Endothelial cell (in vitro differentiated cells): ENCODE measurements at places on chromosomes 3 and 15.
A peak's percentile ranks its signal among the peaks of the same experiment; 100 is the strongest.

DNA sequence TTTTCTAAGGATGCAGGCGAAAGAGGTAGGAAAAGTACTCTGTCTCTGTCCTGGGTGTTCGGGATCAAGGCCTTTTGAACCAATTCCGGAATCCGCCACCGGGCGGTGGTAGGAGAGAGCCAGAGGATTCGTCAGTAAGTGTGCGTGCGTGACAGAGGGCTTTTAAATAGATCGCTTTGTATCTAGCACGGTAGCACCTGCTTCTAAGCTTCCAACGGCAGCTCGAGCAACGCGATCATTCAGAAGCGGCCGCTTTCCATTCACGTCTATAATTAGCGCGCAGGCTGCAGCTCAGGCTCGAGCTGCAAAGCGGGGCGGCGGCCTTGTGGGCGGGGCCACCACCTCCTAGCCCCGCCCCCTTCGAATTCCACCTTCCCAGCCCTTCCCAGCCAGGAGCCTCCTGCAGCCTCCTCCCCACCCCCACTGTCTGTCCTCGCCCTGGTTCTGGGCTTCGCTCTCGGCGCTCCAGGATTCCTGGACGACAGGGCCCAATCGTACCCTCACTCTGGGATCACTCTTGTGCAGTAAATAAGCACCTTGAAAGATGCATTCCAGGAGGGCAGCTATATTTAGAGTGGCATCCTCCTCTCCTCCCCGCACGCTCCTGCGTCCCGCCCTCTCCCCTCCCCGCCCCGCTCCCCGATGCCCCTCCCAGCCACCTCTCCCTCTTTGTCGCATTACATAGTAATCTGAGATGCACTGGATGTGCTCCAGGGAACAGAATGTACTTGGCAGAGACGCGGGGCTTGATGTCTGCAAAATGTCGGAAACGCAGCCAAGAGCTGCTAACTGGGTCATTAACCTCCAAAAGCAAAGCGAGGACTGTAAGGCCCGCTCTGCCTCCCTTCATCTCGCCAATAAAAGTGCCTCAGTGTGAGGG lies 224.1 kb upstream of the TPRG1 start:
- peak; percentile 70 for DNase-seq

- no peak for DNase-seq
Measured at GRCh38 chr3:188722963-188723362, 448.8 kb upstream of the TPRG1 start.

GRCh38 chr15:39860200-39860599 lies 59.9 kb downstream of the GPR176 start:
- DNase-seq, result no peak

DNA sequence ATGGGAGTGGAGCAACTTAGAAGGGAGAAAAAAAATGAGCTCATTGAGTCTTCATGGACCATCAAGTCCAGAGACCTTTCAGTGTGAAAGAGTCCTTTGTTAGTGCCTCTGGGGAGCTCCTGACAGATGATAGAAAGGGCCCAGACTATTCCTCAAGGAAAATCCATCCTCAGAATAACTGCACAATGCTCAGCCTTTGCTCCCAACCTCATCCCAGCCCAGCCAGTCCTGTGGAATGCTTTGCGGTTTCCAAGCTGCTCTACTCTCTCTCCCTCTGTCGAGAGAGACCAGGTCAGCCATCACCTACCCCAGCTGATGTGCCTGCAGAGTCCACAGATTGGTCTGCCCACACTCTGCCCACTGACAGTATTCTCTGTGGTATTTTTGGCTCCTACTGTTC lies 406.2 kb downstream of the MFSD1 start:
- no peak for DNase-seq

DNA sequence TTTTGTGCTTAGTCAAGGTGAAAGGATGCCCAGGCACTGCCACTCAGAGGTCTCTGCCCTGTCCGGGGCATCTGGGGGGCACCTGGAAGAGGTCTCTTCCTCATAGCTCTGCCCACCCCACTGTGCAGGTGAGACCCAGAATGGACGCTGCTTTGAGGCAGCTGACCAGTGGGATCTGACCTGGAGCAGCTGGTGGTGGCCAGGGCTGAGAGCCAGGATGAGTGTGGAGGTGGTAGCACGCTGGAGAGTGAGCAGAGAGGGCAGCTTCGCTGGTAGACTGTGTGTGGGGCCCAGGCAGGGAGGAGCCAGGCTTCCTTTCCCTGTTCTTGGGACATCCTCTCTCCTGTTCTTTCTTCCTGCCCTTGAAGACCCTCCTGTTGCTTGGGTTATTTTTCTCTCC lies 32.2 kb upstream of the PLA2G4E start:
- no peak for DNase-seq

- DNase-seq, result no peak
Measured at GRCh38 chr3:170307671-170308405, 49.7 kb upstream of the SKIL start.

DNA sequence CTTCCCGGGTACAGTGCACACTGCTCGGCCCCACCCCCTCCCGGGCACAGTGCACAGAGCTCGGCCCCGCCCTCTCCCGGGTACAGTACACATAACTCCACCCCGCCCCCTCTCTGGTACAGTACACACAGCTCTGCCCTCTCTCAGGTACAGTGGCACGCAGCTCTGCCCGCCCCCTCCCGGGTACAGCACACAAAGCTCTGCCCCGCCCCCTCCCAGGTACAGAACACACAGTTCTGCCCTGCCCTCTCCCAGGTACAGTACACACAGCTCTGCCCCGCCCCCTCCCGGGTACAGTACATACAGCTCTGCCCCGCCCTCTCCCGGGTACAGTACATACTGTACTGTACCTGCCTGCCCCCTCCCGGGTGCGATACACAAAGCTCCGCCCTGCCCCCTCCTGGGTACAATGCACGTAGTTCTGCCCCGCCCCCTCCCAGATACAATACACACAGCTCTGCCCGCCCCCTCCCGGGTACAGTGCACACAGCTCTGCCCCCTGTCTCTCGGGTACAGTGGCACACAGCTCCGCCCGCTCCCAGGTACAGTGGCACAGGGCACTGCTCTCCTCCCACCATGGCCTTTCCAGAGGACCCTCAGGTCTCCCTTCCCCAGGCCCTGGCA lies 16.4 kb upstream of the PRR20G start:
- no peak for DNase-seq

DNA sequence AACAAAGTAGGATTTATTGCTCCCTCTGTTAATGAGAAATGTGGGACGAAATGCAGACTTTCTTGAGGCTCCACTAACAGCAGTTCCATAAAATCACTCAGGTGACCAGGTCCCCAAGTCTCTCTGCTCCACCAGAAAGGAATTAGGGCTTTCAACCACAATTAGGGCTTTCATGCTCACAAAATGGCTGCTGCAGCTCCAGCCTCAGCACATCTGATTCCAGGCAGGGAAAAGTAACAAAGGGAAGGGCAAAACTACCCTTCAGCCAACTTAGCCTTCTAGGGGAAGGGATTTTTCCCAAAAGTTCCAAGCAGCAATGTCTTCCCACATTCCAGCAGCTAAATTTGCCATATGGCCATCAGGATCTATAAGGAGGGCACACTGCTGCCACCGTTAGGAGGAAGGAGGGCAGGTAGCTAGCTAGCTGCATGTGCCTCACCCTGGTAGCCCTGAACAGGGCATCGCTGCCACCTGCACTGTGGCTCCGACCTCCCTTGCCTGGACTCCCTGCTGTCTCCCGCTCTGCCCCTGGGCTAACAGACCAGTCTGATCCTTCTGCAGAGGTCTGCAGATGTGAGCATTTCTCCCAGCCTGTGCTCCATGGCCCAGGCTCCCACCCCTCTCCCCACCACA lies 12.8 kb downstream of the CFAP100 start:
- DNase-seq, result no peak

DNA sequence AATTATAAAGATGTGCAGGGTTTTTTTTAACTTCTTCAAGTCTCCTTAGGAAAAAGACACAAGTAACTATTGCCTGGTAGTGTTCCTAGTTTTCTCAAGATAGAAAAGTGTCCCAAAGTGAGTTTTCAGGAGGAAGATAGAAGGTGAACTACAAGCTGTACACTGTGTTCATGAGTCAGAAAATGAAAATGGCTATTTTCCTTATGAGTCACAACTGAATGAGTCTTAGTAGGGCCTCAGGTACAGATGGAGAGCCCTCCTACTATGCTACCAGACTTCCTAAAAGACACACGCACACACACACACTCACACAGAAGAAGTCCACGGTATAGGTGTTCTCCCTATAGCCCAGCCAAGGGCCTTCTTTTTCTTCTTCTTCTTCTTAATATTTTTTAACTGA lies 3.1 kb downstream of the MYO1E start:
- DNase-seq, result no peak

DNA sequence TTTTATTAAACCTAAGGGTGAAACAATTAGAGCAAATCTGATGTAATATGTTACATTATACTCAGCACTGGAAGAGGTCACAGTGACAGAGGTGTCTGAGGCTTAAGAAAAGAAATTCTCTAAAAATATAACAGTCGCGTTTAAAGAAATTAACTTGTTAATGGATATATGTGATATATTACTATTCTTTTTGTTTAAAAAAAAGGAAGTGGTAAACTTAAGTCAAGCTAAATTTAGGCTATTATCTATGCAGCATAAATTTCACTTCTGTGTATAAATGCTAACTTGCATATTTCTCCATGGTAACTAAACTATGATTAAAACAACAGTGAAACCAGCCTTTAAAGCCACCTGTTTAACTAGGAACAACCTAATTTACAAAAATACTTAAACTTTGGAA lies 191.3 kb downstream of the FOXP1 start:
- DNase-seq, result no peak

DNA sequence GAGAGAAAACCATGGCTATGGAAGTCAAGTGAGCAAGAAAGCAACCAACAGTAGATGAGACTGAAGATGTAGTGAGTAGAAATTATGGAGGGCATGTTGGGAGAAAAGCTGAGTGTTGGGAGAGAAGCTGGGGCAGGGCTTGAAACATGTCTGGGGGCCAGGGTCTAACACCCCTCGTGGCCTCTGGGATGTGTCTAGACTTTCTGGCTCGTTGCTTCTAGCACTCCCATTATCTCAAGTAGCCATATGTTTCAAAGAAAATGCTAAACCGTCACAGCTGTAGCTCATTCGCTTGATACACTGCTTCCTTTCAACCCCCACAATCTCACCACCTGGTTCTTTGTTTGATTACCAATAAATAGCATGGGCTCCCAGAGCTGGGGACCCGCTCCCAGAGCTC lies 83.8 kb upstream of the BCHE start:
- DNase-seq, result no peak

GRCh38 chr3:101695779-101696372 lies 9.4 kb upstream of the RPL24 start:
- peak; percentile 52 for DNase-seq

GRCh38 chr3:172087602-172088580 lies 48.5 kb downstream of the FNDC3B start:
- no peak for DNase-seq

DNA sequence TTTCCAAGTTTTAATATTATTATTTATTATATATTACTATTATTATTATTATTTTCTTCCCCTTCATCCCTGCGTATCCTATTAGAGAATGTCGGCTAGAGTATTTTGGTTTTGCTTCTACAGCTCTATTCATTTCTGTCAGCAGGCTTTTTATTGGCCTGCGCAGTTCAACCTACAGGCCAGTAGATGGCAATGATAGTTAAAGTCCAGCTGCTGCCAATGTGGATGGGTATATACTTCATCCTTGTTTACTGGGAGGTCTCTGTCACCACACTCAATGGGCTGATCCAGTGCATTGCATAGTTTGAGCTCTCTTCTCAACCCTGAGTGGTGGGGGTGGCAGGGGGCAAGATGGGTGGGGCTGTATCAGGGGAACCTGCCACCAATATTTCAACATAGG lies 799.8 kb downstream of the NSUN3 start:
- DNase-seq, result peak; percentile 17

GRCh38 chr3:119240101-119240590 lies 532 bp downstream of the B4GALT4 start:
- DNase-seq, result peak; percentile 7

DNA sequence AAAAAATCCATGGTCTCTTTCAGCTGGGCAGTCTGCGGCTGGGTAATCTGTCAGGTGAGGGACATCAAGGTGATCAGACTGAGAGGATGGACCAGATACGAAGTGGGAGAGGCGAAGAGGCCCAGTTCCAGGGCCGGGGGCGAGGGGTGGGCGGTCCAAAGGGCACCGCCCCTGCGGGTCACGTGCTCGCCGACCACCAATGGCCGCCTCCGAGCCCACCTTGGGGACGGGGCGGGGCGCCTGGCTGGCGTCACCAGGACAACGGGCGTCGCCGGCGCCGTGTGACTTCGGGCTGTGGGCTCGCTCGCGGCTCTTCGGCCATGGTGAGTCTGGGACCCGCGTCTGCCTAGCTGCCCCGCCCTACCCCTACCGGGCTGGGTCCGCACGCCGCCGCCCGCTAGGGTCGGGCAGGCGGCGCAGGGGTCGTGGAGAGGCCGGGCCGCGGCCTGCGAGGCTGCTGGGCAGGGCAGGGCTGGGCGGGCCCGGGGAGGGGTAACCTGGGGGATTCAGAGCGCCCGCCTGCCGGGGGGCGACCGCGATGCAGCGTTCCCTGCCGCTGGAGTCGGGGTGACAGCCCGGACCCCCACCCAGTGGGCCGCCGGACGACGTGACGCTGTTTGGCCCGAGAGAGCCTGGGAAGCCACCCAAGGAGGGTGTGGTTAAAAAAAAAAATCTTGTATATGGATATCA lies at the start of gene FBXL2:
Gene FBXL2 (plus strand): TSS at position 250 of the 690 bp plus-strand sequence. CDS start 71 bp downstream, at position 321.
- peak; percentile 90 for DNase-seq

DNA sequence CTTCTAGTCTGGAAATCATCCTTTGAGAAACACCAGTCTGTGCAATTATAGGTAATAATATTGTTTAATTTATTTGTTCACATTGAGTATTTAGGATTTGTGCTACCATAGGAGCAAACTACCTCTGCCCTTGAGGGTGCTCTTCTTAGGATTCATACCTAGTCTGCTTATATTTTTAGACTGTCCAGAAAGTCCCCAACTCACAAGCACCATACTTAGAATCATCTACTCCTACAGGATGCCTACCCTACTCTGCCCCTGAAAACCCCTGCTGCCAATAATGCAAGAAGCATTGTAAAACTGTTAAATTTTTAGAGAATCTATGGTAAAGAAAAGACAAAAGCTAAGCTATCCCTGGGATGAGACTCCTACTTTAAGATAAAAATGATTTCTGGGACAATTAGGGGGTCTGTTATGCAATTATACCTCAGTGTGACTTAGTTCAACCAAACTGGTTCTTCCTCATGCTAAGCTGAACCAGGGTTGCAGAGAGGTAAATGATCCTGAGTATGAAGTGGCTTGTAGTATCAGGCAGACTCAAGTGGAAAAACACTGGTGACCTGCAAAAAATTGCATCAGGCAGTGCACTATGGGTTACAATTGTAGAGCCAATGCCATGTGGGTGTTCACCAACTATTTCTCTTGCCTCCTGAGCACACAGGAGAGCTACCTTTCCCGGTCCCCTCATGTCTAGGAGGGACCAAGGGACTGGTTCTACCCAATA lies 133.3 kb downstream of the TNIK start:
- DNase-seq, result no peak

GRCh38 chr15:62734706-62735105 lies 307.8 kb upstream of the TPM1 start:
- no peak for DNase-seq

GRCh38 chr3:196918968-196919367 lies 23.4 kb downstream of the NCBP2 start:
- no peak for DNase-seq

DNA sequence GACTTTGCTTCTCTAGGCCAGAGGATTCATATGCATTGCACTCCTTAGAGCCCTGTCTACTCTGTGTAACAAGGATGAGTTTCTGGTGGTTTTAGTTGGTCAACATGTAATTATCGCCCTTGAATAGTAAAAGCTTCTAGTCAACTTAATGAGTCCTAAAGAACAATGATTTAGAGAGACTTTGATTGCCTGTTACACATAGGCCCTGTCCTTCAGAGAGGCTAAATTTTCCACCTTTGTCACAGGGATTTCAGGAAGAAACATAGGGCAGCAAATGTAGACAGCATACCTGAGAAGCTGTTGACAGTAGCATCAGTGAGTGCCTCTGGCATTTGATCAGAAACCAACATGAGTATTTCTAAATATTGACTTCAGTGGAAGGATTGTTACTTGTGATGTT lies 7.1 kb downstream of the BTLA start:
- no peak for DNase-seq
